ENCODE measurements at places on chromosomes 5 and 9.

DNA sequence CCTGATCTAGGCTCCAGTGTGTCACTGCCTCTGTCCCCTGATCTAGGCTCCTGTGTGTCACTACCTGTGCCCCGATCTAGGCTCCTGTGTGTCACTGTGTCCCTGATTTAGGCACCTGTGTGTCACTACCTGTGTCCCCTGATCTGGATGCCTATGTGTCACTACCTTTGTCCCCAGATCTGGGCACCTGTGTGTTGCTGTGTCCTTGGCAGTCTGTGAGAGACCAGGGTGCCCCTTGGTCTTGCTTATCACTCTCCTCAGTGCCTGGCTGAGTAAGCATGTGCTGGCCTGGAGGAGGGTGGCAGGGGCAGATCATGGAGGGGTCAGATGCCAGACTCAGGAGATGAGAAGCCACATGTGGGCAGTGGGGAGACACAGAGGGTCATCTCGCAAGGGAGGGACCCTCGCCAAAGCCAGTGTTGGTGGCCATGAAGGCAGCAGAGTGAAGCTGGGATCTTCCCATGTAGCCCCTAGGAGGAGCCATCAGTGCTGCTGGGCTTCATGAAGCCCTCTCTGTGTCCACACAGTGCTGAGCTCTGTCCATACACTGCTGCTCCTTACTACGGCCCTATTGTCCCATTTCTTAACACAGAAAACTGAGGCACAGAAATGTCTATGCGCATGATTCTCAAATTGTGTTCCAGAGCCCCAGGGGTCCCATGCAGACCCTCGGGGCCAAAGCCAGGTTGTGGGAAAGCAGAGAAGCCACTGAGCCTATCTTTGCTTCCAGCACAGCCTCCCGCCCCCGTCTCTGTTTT lies 15.5 kb downstream of the OLFML2A start:
- no peak for DNase-seq

- peak; percentile 69 for DNase-seq
Observed at GRCh38 chr9:68955330-68955729, 58.6 kb downstream of the PRKACG start.

GRCh38 chr9:27181381-27181780 lies 72.4 kb downstream of the TEK start:
- DNase-seq = no peak

DNA sequence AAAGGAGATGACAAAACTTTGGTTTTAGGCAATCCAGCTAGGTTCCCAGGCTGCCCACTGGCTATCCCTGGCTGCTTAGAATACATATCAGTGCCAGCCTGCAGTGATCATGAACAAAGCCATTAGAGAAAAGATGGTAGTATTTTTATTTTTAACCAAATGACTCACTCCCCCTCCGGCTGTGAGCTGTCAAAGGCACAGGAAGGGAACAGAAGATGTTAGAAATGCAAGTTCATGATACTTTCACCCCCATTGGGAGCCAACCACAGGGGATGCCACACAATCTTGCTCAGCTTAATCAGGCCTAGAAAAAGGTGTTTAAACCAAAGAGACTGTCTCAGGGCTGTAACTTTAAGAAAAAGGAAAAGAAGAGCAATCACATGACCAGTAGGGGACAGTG lies 70.3 kb upstream of the ASTN2 start:
- no peak for DNase-seq

GRCh38 chr5:125696762-125697161 lies 726.4 kb upstream of the GRAMD2B start:
- DNase-seq = no peak

DNA sequence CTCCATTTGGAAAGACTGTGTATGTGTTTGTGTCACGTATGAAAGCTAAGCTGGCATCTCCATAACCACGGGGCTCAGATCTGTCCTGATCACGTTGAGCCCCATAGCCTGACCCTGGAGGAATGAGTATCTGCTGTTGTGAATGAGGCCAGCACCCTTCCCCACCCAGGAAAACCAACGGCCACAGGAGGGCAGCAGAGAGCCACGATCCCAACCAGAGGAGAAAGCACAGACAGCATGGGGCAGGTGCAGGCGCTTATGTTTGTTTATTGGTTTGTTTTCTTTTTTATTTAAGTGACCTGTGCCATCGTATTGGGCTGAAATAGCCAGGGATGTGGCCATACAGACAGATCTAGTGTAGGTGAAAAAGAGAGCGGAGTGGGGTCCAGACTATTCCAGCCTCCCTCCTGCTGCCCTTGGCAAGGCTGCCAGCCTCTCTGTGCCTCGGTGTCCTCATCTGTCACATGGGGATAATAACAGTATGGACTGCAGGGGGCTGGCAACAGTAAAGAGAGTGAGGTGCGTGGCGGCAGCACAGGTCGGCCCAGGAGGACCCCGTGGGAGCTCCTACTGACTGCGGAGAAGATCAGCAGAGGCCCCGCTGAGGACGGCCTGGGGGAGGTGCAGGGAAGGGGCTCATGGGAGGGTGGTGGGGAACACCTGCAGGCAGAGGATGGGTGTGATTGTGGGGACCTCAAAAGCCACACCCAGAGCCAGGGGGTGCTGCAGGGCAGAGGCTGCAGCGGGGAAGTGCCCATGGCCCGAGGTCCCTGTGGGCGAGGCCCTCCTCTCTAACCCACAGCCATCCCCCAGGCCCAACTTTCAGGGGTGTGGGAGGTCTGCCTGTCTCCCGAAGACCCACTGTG lies 12.1 kb downstream of the OR2V2 start:
- peak; percentile 87 for DNase-seq

DNA sequence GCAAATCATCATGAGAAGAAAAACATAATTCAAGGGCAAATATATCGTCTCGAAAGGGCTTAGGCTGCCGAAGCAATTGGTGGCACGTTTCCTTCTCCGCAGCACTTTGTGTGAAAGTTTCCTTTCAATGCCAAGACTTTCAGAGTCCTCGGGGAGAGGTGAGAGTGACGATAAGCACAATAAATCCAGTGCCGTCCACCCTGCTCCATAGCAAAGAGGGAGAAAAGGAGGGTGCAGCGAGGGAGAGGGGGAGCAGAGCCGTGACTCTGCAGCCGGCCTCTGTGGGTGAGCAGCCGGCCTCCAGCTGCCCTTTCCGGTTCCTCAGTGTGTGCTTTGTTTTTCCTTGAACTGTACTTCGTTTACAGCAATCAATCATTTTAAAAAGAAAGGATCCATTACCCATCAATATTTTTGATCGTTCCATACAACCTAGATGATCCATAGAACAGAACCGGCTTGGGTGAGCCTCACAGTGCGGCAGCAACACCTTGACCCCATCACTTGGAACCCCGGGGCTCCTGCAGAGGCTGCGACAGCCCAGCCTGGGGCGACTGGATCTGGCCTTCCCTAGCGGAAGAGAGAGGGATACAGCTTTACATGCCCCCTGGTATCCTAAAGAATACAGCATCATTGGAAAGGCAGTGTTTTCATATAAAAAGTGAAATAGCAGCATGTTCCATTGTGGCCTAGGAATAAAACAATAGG lies 247.0 kb upstream of the IRX4 start:
- DNase-seq = no peak

DNA sequence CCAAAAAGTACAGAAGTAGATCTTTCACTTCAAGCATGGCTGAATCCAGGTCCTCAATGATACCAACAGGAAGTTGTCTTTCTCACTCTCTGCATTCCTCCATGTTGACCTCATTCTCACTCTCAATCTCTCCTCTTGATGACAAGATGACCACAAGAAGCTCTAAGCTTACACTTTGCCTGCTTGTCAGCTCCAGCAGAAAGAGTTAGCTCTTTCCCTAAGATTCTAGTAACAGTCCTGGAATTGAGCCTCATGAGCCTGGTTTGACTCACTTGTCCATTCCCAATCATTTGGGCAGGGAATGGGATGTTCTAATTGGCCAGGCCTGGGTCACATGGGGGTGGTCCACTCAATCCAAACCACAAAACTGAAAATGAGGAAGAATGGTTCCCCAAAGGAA lies 3.3 kb upstream of the CLTA start:
- no peak for DNase-seq

- DNase-seq = peak; percentile 32
Observed at GRCh38 chr5:103353581-103353980, 95.0 kb downstream of the MACIR start.

GRCh38 chr5:27821681-27822080 lies 783.3 kb upstream of the CDH9 start:
- DNase-seq = no peak

DNA sequence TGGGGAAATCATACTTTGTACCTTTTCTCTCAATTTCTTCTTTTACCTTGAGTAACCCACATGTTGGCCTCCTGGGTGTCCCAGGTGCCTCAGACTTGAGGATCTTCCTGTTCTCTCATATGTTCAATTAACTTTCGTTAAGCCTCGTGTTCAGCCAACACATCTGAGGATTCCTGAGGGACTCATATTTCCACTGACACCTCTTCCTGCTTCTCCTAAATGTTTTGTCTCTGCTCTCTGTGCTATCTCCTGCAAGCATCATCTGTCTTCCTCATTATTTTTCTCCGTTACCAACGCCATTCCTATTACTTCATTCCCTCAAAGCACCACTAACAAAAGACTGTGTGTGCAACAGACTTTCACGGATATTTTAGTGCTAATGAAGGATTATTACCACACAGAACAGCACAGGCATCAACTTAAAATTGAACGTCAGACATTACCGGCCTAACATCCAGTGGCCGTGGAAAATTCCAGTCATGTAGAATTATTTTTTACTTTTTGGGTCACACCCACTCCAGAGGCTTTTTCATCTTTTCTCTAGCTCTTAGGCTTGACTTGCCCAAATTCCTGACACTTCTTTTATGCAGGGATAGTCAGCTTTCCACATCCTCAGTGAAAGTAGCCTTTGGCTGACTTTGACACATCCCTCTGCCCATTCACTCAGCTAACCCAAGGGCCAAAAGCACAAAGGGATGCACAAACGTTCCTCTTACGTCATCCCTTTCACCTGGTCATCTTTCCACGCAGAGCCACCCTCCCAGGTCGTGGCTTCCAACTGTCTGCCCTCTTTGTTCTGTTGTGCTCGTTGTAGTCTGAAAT lies 46.0 kb upstream of the OSMR start:
- DNase-seq = no peak

GRCh38 chr9:26234865-26235264 lies 556.6 kb upstream of the TUSC1 start:
- DNase-seq = no peak

DNA sequence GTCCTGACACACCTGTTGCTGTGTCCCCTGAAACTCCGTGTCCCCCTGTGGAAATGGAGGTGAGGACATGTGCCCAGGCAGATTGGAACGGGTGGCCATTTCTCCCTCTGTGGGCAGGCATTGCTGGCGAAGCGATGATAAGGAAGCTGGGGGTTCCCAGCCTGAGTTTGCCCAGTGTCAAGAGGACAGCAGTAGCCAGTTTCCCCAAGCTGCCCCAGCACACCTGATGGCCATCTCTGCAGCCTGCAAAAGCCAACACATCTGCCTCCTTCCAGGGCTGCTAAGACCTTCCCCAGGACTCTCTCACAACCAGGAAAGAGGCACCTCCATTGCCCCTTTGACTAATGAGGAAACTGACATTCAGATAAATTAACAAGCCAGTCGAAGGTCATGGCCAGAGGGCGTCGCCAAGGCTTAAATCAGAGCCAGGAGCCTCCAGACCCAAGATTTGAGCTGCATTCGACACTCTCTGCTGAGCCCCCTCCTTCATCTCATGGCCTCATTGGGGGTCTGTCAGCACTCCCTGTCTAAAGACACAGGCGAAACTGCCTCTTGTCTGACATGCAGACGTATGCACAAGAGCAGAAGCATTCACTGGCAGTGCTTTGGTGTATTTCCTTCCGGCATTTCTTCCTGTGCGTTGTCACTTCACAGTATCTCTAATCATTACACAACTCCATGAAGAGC lies 10.4 kb upstream of the WNK2 start:
- DNase-seq = no peak

- no peak for DNase-seq
Observed at GRCh38 chr9:10238087-10238486, 374.7 kb downstream of the PTPRD start.

All from T-helper 2 cell (primary cell).